Left renal pelvis (tissue), 4 donors: ENCODE measurements at places on chromosomes 16 and 17.

DNA sequence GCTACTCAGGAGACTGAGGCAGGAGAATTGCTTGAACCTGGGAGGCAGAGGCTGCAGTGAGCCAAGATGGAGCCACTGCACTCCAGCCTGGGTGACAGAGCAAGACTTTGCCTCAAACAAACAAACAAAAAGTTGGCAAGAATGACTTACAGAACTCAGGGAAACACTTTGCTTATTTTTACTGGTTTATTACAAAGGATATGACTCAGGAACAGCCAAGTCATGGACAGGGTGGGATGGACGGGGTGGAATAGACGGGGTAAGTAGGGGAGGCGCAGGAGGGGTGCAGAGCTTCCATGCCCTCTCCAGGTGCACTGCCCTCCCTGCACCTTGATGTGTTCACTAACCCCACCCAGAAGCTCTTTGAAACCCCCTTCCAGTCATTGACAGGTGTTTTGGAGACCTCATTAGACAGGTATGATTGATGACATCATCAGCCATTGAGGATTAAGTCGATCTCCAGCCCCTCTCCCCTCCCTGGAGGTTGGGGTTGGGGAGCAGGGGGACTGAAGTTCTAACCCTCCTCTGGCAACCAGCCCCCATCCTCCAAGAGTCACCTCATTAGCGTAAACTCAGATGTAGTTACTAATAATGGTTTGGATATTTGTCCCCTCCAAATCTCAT is 41.3 kb upstream of the ZCCHC14 start:
- no peak for DNase-seq

DNA sequence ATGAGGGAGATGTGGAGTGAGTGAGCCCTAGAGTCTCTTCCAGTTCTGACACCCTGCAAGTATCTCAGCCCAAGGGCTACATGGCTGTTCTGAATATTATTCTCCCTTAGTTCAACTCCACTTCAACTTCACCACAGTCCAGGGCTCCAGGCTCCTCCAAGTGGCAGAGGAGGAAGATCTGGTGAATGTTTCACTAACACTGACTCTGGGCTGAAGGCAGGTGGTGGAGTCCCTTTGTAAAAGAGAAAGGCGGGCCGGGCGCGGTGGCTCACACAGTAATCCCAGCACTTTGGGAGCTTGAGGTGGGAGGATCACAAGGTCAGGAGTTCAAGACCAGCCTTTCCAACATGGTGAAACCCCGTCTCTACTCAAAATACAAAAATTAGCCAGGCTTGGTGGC is 13.6 kb downstream of the CCDC92B start:
- DNase-seq = no peak

DNA sequence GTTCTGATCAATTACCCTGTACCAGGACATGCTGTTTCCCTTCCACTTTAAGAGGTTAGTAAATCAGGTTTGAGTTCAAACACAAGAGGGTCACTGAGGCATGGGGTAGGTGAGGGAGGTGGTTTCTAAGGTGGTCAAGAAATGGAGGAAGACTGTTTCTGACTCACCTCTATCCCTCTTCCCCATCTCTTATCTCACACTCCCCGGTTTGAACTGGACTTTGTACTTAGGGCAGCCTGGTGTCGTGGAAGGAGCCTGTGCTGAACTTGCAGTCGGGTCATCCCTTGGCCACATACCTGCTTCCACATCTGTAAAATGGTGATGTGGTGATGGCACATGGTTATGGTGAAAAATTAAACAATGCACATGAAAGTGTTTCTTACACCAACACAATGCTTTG is 17.2 kb upstream of the TMEM98 start:
- no peak for DNase-seq

DNA sequence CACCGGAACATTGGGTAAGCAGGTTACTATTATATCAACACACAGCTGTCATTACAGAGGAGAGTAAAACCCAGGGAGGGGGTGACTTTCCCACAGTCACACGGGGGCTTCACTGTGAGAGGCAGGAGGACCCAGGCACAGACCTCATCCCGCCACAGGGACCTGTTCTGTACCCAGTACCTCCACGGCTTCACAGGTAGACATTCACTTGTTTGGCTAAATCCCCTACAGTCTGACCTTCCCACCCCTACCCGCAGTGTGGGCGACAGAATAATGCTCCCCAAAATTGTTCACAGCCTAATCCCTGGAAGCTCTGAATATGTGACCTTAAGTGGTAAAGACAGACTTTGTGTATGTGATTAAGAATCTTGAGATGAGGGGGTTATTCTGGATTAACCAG is 16.5 kb downstream of the LITAF start:
- no peak for DNase-seq

GRCh38 chr17:39001703-39002637 is 34.8 kb upstream of the FBXO47 start:
- DNase-seq = no peak
